NCI-H1417 treated with DMSO at 0.1 percent for 48 hours (cell line): ENCODE measurements at places on chromosomes 5 and 9.

DNA sequence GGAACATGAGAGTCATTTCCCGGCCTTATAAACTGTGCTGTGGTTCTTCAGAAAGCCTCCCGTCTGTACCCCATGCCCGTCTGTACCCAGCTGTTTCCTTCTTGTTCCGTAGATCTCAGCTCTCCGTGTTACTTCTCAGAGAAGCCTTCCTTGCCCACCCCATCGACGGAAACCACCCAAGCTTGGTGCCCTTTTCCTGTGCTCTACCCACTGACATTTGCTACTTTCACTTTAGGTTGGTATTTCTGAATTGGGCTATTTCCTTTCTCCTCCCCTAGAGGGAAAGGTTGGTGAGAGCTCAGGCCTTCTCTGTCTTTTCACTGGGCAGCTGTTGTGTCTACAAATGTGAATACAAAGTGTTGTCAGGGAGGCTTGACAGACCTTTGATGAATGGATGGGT lies 764.5 kb upstream of the ADAMTS16 start:
- DNase-seq, result no peak

- no peak for DNase-seq
Measured at GRCh38 chr9:95784318-95784717, 91.2 kb upstream of the ERCC6L2 start.

DNA sequence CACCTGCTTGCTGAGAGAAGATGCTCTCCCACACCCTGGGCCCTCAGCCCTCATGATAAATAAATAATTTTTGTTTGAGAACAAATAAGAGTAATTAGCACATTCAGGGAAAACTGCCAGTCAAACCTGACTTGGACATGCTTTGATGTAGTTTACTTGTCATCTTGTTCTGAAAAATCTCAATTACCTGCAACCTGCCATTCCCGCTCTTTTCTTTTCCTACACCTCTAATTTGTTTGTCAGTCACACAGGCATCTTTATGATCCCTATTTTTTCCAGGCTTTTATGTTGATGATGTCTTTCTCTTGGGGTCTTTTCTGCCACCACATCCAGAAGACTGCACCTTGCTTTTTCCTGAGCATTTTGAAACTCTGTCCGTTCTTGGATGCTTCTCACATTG lies 28.6 kb upstream of the TGFBI start:
- no peak for DNase-seq

DNA sequence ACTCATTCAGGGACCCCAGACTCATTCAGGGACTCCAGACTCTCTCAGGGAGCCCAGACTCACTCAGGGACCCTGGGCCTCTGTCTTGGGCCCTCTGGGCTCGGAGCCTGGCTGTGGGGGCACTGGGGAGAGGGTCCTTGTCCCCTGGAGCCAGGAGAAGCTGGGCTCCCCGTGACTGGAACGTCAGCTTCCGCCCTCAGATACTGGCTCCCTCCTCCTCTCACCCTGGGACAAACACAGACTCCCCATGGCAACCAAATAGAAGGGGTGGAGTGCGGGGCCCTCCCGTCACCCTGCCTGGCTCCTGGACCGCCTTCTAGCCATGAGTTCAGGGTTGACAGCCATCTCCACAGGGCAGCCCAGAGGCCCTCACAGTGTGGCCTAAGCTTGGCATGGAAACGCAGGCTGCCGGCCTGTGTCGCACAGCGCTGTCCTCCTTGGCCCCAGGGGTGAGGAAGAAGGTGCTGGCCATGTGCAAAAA lies 27.6 kb downstream of the ZDHHC11B start:
- no peak for DNase-seq

GRCh38 chr5:38433160-38433861 lies 123.1 kb downstream of the LIFR start:
- DNase-seq, result no peak

GRCh38 chr5:1671351-1671750 lies 128.3 kb downstream of the MRPL36 start:
- DNase-seq, result no peak

GRCh38 chr5:55856516-55857246 lies 5.5 kb downstream of the IL31RA start:
- DNase-seq, result no peak

DNA sequence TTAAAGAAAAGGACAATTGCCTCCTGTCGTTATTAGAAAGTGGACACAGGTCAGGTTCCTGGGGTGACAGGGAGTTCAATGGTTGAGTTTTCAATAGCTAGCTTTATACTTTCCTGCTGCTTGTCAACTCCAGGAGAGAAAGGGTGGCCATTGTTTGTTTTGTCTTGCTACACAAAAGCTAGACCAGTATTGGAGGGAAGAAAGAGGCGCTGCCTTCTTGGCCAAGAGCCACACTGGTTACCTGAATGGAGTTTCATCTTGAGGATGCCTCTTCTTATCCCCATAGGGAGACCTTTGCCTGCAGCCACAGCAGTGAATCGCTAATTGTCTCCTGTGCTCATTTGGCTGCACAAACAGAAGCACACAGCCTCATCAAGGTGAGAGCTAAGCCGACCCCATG lies 279.4 kb upstream of the GRIA1 start:
- DNase-seq, result no peak

GRCh38 chr5:55896663-55897062 lies 45.5 kb downstream of the IL31RA start:
- DNase-seq, result no peak

DNA sequence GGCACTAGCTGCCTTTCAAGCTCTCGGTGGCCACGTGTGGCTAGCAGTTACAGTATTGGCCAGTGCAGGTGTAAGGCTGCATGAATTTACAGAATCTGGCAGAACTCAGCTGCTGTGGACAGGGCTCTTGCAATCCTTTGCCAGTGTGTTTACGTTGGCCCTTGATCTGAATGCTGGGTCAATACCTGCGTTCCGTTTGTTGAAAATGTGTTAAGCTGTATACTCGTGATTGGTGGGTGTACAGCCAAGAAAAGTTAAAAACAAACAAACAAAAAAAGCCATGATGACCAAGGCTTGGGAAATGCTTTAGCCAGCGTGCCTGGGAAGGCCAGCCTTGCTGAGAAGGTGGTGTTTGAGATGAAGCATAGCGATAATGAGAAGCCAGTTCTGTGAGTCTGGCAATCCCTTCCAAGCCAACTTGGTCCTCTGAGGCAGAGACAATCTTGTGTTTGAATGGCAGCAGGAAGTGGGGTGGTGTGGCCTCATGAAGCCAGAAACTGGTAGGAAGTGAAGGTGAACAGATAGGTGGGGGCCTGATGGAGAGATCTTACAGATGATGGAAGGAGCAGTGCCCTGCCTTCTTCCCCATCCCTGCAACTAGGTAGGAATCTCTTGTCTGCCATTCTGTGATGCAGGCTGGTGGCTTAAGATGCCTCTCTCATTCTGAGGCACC lies 820 bp upstream of the CFAP90 start:
- no peak for DNase-seq

DNA sequence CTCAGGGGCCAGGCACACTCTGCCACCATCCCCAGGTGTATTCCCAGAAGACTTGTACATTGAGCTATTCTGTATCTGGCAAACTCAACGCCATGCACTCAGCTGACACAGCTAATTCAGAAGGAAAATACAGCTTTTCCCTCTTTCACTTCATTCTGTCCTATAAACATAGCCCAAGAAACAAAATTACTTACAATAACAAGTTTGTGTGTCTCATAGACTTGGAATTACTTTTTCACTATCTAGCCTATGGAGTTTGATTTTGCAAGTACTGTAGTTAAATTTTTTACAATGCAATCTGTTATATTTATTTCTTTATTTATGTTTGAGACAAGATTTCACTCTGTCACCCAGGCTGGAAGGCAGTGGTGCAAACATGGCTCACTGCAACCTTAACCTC lies 125.1 kb upstream of the KLF9 start:
- no peak for DNase-seq

- DNase-seq, result no peak
Measured at GRCh38 chr5:59660737-59661136, 232.8 kb downstream of the PDE4D start.

DNA sequence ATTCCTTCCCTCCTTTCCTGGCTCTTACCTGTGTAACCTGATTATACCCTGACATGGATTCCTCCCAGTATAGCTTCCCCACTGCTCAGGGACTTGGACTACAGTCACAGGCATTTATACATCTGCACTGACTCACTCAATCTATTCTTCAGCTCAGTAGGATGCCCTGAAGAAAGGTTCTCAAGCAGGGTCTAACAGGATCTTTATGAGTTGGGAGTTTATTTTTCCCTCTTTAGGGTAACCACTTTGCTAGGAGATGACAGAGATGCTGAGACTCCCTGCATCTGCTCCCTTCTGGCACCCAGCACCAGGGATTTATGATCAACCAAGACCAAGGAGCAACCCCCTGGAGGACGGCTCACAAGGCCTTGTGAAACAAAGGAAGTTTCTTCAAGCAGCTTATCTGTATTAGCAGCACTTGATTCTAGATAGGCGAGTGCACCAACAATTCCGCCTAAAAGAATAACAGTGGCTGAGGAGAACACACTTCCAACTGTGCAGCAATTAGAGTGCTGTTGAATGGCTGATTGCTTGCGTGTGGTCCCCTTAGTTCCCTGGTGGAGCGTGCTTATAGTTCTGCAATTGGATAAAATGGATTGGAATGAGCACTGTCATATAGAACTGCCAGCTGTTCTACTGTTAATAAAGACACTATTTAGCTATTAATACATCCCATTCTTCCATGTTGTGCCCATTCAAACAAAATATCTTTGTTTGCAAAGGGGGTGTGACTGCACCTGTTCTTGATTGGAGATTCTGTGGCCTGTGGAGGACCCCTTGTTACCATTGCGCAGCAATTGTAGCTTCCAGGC lies 482.6 kb downstream of the ZNF608 start:
- peak; percentile 81 for DNase-seq

- DNase-seq, result no peak
Measured at GRCh38 chr5:178797546-178798440, 62.0 kb upstream of the ZNF354B start.

- DNase-seq, result peak; percentile 5
Measured at GRCh38 chr5:41843456-41844370, 26.5 kb downstream of the OXCT1 start.

DNA sequence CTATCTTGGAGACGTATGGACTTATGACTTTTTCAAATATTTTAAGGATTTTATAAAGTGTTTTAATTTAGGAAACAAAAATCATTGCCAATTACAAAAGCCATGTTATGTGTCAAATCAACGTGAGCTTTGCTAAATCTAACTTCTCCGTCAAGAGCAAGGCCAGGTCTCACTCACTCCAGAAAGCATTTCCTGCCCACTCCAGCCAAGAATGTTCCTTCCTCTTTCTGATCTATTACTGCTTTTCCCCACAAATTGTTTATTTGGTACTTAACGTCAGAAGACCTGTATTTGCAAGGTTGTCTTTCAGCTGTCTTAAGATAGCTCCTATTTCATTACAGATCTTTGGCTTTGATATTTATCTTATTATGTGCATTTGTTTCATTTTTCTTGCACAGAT lies 193.5 kb upstream of the HAPLN1 start:
- DNase-seq, result no peak

GRCh38 chr5:59236448-59236847 lies 653.6 kb downstream of the RAB3C start:
- no peak for DNase-seq

DNA sequence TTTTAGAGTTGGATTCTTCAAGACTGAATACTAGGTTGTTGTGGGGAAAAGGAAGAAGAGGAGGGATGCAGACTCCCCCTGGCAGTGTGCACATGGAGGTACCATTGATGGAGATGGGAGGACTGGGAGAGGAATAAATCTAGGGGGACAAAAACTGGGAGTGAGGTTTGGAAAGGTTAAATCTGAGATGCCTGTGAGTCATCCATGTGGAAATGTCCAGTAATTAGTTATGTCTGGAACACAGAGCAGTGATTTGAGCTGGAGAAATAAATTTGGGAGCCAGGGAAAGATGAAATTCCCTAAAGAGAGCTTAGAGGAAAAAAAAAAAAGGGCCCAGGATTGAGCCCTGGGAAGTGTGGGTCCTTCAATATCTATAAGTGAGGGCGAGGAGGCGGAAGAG lies 8.0 kb upstream of the CCIN start:
- no peak for DNase-seq

- DNase-seq, result no peak
Measured at GRCh38 chr5:37900692-37901091, 60.9 kb upstream of the GDNF start.

DNA sequence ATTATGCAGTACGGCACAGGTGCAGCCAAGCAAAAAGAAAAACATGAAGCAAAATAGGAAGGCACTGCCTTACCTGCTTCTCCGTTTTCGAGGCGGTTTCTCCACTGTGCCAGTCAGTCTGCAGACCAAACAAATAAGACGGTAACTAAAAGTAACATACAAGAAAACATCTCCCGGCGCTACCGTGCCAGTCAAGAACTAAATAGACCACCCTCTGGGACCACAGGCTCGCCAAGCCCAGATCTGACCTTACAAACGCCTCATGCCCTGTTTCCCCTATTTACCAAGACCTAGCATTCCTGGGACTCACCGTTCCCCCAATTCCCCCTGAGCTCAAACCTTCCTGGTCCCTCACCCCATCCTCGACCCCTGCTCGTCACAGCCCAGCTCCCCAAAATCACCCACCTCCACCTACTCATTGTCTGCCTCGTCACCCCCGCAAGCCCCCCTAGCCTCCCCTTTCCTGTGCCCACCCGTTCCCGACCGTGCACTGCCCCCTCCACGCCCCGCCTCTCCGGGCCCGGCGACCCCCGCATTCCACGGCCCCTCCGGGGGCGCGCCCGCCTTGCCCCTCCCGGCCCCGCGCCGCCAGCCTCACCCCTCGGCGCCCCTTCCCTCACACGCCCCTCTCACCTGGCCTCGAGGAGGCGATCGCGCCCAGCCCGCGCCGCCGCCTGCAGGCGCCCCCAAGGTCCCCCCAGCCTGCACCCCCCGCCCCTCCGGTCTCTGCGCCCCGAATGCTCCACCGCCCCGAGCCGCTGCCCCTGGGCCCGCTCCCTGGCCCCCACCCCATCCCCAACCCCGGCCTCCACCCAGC lies 560 bp downstream of the SCAI start:
- DNase-seq, result no peak

DNA sequence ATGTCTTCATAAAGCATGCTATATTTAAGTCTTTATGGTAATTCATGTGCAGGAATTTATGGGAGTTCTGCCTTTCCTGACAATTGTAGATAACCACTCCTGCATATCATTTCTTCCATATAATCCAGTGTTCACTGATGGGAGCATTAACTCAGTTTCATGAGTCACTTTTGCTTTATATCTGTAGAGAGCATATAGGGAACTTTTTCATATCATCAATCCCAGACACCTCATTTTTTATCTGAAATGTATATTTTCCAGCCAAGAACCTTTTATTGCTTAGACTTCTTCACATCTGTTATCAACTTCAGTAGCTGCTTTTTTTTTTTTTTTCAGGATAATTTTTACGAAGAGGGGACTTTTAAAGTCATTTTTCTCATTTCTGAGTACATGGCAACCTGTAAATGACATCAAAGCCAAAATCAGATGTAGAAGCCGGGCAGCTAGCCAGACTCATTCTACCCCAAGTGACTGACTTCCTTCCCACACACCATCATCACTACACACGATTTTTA lies 41.1 kb downstream of the NFX1 start:
- no peak for DNase-seq

- no peak for DNase-seq
Measured at GRCh38 chr5:176396330-176396729, 7.8 kb downstream of the HIGD2A start.
